ENCODE measurements at places on chromosomes 7 and 10.
A peak's percentile ranks its signal among the peaks of the same experiment; 100 is the strongest.

DNA sequence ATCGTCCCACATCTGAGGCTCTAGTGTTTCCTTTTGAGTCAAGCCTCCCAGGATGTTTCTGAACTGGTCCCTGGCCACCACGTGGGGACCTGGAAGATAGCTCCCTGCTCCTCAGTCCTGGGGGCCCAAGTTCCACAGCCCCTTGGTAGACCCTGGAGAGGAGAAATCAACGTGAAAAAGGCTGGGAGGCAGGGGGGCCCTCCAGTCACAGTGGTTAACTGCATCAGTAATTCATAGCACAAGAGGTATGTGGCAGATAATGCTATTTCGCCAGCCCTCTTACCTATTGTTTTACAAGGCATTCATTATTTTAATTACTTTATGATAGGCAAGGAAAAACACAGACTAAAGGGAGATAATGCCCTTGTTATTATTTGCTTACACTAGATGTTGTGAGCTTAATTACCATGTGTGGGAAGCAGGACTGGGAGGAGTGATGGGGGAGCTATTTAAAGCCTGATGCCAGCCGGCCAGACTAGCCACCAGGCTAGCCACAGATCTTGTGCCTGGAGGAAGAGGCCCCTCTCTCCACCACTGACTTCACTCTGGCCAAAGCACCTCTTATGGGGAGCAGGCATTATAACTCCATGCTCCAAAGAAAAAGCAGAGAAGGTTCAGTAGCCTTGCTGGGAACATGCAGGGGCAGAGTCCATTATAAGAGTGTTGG, 230.7 kb downstream of the KCNMA1 start:
- DNase-seq = no peak

- DNase-seq = no peak
Measured at GRCh38 chr10:117320050-117320665, 55.1 kb downstream of the PDZD8 start.

GRCh38 chr7:105691082-105691679, 109.9 kb upstream of the EFCAB10 start:
- peak; percentile 35 for DNase-seq

GRCh38 chr7:125845686-125846085, 916.1 kb upstream of the POT1 start:
- DNase-seq = no peak

- no peak for DNase-seq
Measured at GRCh38 chr7:91352091-91352490, 87.9 kb downstream of the FZD1 start.

GRCh38 chr7:114944745-114945625, 23.1 kb downstream of the MDFIC start:
- DNase-seq = no peak

DNA sequence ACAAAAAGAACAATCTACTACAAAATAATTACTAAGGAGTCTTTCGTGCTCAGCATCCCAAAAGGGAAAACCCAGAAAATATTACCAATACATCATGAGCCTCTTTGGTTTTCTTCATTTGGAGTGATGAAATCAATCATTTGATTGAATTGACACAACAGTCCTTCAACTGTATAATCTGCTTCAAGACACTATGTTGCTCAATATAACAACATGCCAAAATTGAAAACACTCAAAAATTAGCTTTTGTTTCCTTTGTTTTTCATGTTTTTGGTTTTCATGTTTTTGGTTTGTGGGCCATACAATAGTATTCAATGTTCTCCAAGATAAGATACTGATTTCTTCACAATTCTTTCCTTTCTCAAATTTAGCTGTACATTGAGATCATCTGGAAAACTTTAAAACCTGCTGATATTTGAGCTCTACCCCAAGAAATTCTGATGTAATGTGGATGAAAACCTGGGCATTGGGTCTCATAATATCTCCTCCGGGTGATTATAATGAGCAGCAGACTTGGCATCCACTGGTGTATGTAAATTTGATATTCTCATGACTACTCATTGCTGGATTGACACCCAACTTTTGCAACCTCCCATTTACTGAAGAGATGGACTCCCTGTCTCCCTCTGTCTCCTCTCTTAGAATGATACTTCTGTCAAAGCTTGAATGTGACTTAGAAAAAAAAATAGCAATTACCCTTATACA, 4.6 kb downstream of the SOSTDC1 start:
- DNase-seq = no peak

- DNase-seq = no peak
Measured at GRCh38 chr7:51228386-51228958, 88.1 kb downstream of the COBL start.
